Stimulated activated CD8-positive, alpha-beta memory T cell treated with anti-CD3 and anti-CD28 coated beads, Interleukin-15, amount 100 ng/mL, for 48 hours (primary cell): ENCODE measurements at places on chromosomes 12 and 14.

DNA sequence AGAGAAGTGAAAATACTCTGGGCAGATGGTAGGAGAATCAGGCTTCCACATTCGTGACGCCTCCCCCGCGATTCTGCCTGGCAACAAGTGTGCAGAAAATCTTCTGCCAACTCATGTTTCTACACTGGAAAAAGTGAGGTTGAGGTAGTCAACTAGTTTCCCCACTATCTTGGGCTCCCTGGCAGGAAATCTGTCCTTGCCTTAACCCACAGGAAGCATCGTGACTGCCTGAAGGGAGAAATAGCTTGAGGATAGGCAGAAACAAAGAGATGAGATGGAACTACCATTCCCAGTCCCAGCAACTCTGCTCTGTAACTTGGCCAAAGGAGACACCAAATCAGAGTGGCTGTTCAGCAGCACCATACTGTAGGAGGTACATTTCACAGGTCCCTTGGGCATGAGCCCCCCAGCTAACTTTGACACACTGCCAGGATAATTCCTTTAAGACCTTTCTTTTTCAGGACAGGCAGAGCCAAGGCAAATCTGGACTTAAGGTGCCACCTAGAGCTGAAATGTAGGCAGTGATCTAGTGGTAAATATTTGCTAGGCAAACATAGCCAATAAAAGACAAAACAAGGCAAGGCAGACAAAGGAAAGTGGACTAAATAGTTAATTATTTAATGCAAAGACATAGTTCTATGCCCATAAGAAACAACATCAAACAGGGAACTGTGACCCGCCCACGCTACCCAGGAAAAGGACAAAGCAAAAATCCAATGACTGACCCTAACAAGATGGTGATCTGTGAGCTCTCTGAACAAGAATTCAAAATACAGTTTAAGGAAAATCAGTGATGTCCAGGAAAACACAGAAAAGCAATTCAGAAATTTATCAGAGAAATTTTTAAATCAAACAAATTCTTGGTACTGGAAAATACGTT lies 205.1 kb downstream of the PTPRO start:
- no peak for DNase-seq

GRCh38 chr14:21924479-21924878 lies 250.9 kb upstream of the OR4E1 start:
- DNase-seq: no peak

- DNase-seq: no peak
These were observed 100.5 kb upstream of the SLC38A2 start for GRCh38 chr12:46472893-46473633.

- DNase-seq: no peak
These were observed 7.8 kb upstream of the NXPH4 start for GRCh38 chr12:57208631-57209282.
